ENCODE measurements at places on chromosomes 1 and 21. TPM values are rescaled to one million over a fixed set of nuclear protein-coding genes. Genes with fewer than 3 reads are reported as not detected.

DNA sequence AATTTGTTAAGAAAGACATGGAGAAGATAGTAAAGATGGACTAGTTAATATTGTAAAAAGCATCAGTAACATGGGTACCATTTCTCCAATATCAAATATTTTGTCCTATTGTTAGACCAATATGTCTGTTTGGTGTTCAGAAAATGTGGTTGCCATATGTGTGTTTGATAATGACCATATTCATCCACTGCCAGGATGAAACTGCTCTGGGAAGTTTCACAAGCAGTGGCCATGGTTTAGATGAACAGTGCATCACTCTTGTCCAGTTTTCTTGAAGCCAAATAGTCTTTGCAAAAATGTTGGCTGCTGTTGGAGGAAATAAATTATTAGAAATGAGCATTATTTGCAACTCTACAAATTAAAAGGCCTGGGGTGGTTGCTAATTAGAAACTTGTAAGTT is 333.8 kb downstream of the NUF2 start:
- DNase-seq, result no peak

GRCh38 chr1:68358439-68358838 is 91.3 kb downstream of the RPE65 start:
- no peak for DNase-seq

DNA sequence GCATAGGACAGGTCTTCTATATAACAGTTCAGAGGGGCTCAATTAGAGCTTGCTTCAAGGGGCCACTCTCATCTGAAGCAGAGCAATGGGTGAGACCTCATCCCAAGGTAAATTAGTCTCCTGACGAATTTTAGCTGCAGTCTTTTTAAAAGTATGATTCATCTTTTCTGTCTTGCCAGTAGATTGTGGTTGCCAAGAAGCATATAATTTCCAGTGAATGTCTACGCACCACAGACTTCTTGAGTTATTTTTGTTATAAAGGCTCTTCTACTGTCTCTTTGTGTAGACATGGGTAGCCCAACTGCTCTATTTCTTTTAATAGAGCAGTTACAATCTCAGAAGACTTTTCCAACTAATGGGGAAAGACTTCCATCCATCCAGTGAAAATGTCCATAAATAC is 108.9 kb upstream of the FMN2 start:
- DNase-seq, result no peak

NTMT2 gene
- not detected for total RNA-seq

Data from T-cell (primary cell).